ENCODE measurements at places on chromosomes 13 and 19.

- DNase-seq: no peak
Measured at GRCh38 chr13:83943530-83944279, 61.4 kb upstream of the SLITRK1 start.

DNA sequence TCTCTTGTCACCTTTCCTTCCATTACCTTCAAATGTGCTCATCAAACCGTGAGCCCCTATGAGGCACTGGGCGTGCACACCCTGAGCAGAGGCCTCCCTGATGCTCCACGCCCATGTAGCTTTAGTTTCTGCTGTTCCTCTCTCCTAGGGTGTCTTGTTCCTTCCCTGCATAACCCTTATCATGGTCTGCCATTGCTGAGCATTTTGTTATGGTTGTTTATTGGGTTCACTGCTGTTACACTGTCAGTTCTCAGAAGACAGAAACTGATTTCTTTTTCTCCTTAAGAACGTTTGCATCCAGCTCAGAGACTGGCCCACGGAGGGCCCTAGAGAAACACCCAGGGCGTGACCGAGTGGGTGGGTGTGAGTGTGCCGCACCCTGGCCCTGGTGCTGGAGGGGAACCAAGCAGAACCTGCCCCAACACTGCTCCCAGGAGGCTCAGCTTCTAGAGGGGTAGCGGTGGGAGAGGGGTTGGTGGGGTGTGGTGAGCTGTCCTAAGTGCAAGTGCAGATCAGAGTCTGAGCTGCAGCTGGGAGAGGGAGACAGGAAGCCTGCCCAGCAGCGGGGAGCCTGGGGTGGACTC lies 61.4 kb upstream of the URI1 start:
- DNase-seq: no peak

GRCh38 chr19:42174958-42175734 lies 42.3 kb downstream of the DEDD2 start:
- DNase-seq: no peak

DNA sequence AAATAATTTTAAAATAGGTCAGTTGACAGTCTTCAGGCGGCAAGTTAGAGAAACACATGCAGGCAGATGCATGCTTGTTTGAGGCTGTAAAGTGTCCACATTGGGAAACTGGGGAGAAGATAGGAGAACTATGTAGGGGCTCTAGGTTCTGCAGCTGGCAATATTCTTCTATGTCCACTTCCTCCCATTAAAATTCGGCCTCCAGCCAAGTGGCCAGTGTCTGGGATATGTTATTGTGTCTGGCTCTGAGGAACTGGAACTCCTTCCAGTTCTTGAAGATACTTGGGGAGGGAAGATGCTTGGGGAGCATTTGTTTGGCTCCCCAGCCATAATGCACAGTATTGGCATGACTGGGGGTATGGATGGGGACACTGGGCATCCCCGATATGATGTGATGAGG lies 20.9 kb upstream of the KLF2 start:
- no peak for DNase-seq

DNA sequence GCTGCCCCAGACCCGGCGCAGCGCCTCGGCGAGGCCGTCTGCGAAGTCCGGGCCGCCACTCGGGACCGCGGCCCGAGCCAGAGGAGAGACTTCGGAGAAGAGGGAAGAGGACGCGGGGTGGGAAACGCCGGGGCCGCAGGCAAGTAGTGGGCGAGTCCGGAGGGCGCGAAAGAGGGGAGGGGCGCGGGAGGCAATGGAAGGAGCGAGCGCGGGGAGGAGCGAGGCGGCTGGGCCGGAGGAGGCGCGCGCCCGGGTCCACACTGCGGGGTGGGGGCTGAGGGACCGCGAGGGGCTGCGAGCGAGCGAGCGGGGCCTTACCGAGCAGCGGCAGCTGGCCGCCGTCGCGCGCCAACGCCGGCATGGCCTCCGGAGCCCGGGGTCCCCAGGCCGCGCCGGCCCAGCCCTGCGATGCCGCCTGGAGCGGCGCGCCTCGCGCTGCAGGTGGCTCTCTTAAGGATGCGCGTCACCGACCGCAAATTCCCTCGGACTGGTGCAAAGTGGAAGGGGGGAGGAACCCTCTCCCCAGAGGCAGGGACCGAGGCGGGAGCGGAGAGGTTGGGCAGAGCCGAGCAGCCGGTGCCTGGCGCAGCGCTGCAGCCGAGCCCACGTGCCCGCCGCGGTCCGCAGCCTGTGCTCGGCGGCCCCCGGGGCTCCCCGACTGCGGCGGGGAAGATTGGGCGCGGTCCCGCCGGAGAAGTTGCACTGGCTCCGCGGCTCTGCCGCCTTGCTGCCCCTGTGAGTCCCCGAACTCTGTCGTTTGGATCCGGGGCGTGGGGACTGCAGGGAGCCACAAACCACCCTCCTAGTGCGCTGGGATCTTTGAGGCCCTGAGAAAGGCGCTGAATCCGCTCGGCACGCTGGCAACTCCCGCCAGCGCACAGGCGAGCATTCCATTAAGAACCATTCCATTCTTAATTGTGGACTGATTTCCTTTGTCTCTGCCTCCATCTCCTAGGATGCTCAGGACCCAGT lies at the start of gene FLT3:
FLT3 (minus strand) TSS at position 427 of the 972 bp plus-strand sequence; CDS start at position 361, 66 bp downstream.
- no peak for DNase-seq

GRCh38 chr13:69980799-69981198 lies 126.8 kb upstream of the ATXN8OS start:
- no peak for DNase-seq

DNA sequence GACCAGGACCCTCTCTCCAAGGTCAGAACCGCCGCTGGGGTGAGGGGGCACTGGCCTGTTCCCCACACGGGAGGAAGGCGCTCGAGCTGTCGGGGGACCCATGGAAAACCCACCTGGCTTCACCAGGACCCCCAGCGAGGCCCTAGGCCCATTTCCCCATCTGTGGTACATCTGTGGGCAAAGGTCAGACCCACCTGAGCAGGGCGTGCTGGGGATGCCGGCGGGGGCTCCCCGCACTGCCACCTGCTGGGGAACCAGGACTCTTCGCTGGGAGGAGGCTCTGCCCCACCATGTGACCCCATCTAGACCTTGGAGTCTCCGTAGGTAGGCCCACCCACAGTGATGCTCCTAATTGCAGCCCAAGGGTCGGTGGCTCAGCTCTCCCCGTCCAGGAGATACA lies 511 bp downstream of the WDR88 start:
- DNase-seq: no peak

DNA sequence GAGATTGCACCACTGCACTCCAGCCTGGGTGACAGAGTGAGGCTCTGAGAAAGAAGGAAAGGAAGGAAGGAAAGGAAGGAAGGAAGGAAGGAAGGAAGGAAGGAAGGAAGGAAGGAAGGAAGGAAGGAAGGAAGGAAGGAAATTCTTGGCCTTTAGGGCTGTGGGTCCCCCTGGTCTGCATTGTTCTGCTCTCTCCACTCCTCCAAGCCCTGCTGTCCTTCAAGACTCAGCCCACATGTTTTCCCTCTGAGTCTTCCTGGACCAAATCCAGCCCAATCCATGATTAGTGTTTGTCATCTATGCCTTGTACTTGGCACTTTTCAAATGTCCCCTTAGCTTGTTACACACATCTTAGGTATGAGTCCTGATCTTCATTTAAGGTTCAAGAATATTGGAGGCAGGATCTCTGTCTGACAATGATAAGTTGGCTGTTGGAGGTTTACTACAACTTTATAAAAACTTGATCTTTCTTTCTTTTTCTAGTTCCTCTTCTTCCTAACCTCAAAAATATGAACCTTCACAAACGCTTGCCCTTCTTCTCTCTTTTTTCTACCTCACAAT lies 48.8 kb upstream of the INTS6 start:
- no peak for DNase-seq
